ENCODE measurements at places on chromosomes 3 and 15.

GRCh38 chr3:76565496-76566210 is 474.2 kb upstream of the ROBO2 start:
- DNase-seq, result no peak

- DNase-seq, result no peak
Measured at GRCh38 chr3:66469220-66469640, 31.6 kb downstream of the LRIG1 start.

DNA sequence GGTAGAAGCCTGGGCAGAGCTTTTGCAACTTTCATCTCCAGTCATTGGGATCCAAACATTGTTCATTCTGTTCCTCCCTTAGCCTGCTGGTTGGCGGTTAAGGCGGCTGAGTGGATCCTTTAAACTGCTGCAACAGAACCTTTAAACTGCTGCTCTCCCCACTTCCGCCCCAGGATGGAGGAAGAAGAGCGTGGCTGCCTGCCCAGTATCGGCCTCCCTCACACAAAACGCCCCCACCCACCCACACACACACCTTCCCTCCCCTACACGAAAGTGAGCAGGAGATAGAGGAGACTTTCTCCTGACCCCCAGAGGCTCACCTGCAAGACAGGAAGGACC is 460 bp upstream of the ZMAT3 start:
- no peak for DNase-seq

DNA sequence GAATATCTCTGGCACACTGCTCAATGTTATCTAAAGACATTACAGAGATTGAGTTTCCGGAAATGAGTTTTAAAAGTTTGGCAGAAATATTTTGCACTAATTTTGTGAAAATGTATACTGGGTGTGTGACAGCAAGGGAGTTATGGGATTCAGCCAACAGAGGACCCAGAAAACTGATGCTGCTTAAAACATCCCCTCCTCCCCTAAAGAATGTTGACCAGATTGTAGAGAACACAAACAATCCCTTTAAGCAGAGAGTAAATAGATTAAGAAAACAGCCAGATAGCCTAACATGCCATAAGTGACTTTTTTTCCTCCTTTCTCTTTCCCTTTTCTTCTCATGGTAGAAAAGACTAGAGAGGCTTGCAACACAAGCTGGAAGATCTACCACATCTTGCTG is 928.0 kb upstream of the ALCAM start:
- DNase-seq, result no peak

DNA sequence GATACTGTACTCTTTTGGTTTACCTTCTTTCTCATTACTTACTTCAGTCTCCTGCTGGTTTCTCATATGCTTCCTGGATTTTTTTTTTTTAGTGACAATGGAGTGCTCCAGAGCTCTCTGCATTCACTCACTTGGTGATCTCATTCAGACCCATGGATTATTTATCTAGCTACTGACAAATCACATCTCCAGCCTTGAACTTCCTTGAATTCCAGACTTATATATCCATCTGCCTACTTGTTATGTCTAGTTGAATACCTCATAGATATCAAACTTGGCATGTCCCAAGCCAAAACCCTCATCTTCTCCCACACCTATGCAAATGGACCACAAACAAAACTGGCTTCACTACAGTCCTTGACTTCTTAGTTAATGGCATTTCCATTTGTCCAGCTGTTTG is 234.7 kb upstream of the ZPLD1 start:
- DNase-seq, result no peak

GRCh38 chr3:175432376-175433025 is 573.4 kb downstream of the NAALADL2 start:
- peak; percentile 65 for DNase-seq

GRCh38 chr3:195150181-195151118 is 120.5 kb downstream of the XXYLT1 start:
- no peak for DNase-seq

- DNase-seq, result no peak
Measured at GRCh38 chr15:69377216-69377970, 36.8 kb upstream of the KIF23 start.

GRCh38 chr3:196662711-196663571 is 23.4 kb downstream of the NRROS start:
- DNase-seq, result no peak

- DNase-seq, result peak; percentile 64
Measured at GRCh38 chr3:104596551-104596950, 770.2 kb upstream of the ALCAM start.

GRCh38 chr3:36444909-36445308 is 64.6 kb downstream of the STAC start:
- DNase-seq, result peak; percentile 15

- DNase-seq, result no peak
Measured at GRCh38 chr3:127419182-127419581, 131.3 kb upstream of the PRR20G start.

GRCh38 chr15:29914511-29914926 is 92.3 kb upstream of the TJP1 start:
- DNase-seq, result no peak

- DNase-seq, result no peak
Measured at GRCh38 chr3:11197484-11197883, 43.2 kb downstream of the HRH1 start.

DNA sequence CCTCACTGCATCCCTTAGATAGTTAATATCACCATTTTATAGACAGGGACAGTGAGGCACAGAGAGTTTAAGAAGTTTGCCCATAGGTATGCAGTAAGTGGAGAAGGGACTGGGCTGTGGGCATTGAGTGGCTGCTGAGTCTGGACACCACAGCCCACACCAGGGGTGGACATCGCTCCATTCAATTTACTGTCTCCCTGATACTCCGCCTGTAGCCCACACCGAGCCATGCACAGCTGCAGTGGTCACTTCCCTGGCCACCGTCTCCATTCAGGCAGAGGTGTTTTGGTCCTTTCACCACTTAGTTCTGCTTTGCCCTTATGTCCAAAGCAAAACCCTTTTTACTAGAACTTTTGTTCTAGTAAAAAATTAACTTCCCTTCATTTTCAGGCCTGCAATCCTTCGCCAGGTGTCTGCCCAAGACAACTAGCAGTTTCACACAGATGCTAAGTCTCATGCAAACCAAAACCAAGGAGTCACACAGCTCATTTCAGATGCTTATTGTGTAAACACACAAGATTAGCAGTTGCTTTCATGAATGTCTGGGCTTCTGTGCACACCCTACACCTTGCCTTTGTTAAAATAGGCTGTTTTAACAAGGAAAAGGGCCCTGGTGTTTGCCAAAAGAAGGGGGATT is 30.1 kb downstream of the ZNF35 start:
- no peak for DNase-seq

DNA sequence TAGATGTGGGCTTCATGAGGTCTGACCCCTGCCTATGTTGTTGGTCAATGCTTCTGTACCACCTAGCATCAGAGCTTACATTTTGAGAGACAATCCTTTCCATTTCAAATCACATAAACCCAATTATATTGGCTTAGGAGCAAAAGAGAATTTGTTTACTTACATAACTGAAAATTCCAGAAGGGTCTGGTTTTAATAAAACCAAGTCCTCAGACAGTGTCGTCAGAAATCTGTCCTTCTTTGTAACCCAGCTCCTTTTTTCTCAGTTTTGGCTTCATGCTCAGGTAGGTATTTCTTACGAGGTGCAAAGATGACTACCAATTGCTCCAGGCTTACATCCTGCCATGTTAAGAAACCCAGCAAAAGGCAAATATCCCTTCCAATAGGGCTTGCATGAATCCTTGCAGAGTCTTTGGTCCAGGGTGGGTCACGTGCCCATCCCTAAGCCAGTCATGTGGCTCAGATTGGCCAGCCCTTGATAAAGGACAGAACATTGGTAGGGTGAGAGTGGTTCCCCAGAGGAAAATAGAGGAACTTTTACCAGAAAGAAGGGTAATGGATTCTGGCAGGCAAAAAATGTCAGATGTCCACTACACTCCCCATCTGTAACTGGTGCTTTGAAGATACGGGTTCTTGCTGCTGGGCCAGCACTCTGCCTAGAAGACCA is 50.2 kb upstream of the VILL start:
- peak; percentile 56 for DNase-seq

DNA sequence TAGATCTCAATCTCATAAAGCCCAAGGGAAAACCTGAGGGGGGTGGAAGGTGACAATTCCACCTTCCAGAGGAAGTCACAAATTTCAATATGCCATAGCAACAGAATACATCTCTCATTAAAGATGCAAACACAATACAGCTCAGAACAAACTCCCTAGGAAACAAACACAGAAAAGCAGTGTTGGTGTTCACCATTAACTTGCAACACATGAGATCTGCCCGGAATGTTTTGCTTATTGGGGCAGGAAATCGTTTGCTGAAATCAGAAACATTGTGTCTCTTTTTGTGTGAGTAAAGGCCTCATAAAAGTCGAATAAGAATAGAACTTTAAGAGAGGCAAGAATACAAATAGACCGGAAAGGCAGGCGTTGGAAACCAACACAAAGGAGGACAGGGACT is 5.8 kb upstream of the RYR3 start:
- DNase-seq, result no peak

GRCh38 chr3:15060029-15060428 is 5.1 kb downstream of the MRPS25 start:
- DNase-seq, result no peak

GRCh38 chr3:3109407-3110298 is 521 bp downstream of the IL5RA start:
- no peak for DNase-seq

Measured in adipocyte (in vitro differentiated cells).